SK-N-SH (cell line): ENCODE measurements at places on chromosomes 3 and 15. TPM values are rescaled to one million over a fixed set of nuclear protein-coding genes. Genes with fewer than 3 reads are reported as not detected.

GRCh38 chr3:7581831-7582230 lies 720.9 kb downstream of the GRM7 start:
- DNase-seq: no peak

DNA sequence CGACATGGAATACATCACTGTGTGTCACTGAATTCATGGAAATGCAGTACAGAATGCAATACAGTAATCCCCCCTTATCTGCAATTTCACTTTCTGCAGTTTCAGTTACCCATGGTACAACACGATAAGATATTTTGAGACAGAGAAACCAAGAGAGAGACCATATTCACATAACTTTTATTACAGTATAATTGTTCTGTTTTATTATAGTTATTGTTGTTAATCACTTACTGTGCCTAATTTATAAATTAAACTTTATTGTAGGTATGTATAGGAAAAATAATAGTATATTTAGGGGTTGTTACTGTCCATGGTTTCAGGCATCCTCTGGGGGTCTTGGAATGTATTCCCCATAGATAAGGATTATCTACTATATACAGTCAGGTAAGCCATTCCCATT lies 61.8 kb downstream of the MBNL1 start:
- DNase-seq: no peak

- DNase-seq: no peak
These were observed 39.2 kb upstream of the APH1B start for GRCh38 chr15:63238171-63238570.

Gene NTRK3
- polyA plus RNA-seq: 2.6 and 3.1 TPM in 2 replicates

Gene PEX11A
- 6.1 and 7.0 TPM in 2 replicates for polyA plus RNA-seq
